ENCODE measurements at places on chromosomes 4 and X.

GRCh38 chr4:86896596-86896995, 4.4 kb upstream of the C4orf36 start:
- DNase-seq = no peak

DNA sequence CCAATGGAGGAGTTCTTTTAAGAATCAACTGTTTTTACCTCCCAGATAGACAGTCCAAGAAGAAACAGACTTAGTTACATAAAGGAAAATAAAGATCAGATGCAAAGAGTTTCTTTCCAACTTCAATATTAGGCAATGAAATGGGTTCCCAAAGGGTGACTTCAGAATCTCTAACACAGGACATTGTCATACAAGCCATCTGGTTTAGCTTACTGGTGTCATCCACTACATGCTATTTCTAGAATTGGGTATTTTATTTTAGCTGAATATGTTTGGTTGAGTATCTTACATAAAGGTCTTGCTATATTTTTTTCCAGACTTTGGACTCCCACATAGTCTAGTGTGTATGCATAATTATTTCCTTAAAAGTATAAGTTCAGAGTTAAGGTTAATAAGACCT, 162.1 kb upstream of the SLC7A11 start:
- DNase-seq = no peak

- DNase-seq = no peak
Observed at GRCh38 chr4:8577046-8577445, 3.1 kb upstream of the GPR78 start.

GRCh38 chrX:38803588-38804431, 2.6 kb downstream of the MID1IP1 start:
- DNase-seq = peak; percentile 59

- no peak for DNase-seq
Observed at GRCh38 chrX:50671661-50672060, 142.3 kb downstream of the SHROOM4 start.

GRCh38 chr4:29805245-29805644, 914.9 kb upstream of the PCDH7 start:
- DNase-seq = no peak

DNA sequence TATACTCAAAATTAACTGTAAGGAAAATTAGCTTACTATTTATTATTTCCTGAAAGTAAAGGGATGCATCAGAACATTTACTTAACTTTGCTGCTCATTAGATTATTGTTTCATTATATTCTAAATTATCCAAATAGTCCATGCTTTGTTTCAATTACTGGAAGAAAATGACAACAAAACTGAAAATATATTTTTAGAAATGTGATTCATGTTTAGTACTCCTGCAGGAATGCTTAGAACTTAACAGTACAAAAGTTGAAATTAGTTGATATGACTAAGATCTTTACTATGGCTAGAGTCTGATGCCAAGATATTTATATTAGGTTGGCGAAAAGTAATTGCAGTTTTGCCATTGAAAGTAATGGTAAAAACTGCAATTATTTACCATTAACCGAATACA, 660.5 kb upstream of the PABPC4L start:
- no peak for DNase-seq

- DNase-seq = peak; percentile 38
Observed at GRCh38 chr4:150722908-150723362, 141.0 kb downstream of the MAB21L2 start.

- no peak for DNase-seq
Observed at GRCh38 chr4:8350352-8350751, 80.8 kb downstream of the HTRA3 start.

DNA sequence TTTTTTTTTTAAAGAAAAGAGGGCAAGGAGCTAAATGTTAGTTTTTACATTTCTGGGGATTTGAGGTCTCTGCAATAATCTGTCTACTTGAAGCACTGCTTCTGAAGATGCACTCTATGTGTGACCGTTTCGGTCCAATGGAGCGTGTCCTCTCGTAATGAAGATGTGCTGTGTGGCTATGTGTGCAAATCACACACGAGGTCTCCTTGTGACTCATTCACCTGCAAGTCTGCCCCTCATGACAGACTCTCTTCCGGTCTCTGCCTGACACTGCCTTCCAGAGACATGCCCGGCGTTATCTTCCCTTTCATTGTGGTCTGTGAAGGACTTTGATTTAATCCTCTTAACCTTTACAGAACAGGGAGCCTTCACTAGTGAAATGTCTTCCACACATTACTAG, 84.3 kb downstream of the TRAM1L1 start:
- DNase-seq = no peak

GRCh38 chr4:161663844-161664243, 500.0 kb downstream of the FSTL5 start:
- DNase-seq = no peak

- no peak for DNase-seq
Observed at GRCh38 chrX:40773188-40773587, 37.8 kb upstream of the MED14 start.

- no peak for DNase-seq
Observed at GRCh38 chr4:105634402-105635080, 73.9 kb downstream of the INTS12 start.

DNA sequence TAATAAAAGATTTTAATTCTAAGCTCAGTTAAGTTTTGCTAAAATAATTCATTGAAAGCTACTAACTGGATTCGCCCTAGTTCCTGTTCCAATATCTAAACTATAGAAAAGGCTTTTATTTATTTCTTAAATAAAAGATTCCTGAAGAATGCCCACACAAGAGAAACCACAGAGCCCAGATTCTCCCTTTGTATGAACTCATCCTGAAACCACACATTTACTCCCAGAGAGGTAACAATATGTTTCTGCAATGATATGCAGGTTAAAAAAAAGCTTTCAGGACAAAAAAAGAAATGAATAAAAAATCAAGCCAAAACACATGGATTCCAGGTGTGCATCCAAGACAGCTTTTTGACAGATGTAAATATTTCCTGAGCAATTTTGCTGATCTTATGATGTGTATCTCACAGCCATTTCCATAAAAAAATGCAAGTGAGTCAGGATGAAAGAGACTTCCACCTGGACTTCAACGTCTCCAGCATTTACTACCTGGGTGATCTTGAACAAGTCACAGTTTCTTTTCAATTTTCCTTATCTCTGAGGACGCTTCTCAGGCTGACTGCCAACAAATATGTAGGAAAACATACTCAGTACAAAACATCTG, 234.4 kb upstream of the FAT1 start:
- no peak for DNase-seq

GRCh38 chr4:183860731-183861130, 44.4 kb upstream of the STOX2 start:
- no peak for DNase-seq

DNA sequence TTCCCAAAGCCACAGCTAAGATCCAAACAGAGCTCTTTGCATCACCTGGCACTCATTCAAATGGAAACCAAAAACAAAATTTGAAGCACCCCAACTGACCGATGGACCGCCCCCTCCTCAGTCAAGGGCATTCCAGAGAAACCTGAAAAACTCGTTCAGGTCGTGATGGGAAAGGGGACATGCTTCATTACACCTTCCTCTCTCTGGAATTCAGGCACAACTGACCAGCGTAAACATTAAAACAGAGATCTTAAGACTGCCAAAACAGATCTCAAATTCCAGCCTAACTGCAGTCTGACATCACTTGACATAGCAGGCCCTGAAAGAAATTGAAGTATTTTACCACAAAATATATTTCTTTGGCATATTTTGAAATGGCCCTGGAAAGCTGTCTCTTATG, 28.5 kb downstream of the PTTG2 start:
- no peak for DNase-seq

- DNase-seq = no peak
Observed at GRCh38 chrX:149494844-149495565, 10.1 kb downstream of the IDS start.

GRCh38 chrX:39469126-39469525, 628.6 kb downstream of the BCOR start:
- no peak for DNase-seq

DNA sequence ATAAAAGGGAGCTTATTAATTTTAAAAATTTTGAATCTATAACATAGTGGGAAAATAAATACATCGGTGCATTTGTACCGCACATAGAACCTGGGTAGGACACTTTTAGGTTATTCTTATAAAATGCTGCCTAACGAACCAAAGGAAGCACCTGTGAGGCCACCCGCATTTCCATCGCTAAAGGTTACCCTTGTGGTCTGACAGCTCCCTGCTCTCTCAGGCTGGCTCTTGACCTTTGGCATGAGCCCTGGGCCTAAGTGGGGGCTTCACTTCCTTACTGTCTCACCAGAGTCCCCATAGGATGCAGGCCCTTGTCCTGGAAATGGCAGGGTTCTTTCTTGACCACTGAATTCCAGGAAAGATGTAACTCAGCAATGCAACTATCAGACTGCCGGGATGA, 46.0 kb downstream of the HADH start:
- DNase-seq = no peak

GRCh38 chr4:95224402-95224801, 324.4 kb downstream of the UNC5C start:
- DNase-seq = no peak

GRCh38 chr4:114163051-114163450, 183.6 kb upstream of the ARSJ start:
- no peak for DNase-seq

DNA sequence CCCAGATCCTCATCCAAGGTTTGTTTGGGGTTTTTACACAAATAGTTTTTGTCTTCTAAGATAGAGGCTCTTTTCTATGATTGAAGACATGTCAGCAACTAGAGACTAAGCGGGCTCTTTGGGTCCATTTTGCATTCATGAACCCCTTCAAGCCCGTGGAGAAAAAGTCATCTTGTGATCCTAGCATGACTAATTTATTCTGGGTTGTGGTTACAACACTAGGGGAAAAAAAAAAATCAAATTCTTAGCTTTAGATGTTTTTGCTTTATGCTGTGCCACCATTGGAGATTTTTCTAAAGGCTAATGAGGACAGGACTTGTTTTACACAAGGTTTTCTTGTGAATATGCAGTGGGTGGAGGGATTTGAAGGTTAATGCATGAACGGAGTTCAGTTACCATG, 440.0 kb downstream of the PCDH7 start:
- DNase-seq = no peak

DNA sequence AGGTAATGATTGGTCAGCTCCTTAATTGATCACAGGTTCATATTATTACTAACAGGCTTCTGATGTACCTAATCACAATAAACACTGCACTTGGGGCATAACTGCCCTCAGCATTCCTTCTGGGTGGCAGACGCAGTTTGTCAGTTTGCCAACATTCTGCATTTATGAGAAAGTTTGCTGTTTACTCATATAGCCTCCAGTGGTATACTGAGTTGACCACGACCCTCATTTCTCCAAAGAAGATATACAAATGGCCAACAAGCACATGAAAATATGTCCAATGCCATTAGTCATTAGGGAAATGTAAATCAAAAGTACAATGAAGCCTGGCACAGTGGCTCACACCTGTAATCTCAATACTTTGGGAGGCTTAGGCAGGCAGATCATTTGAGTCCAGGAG, 26.3 kb downstream of the EFHC2 start:
- no peak for DNase-seq

- no peak for DNase-seq
Observed at GRCh38 chrX:153517423-153517822, at the start of gene ATP2B3. Gene ATP2B3 (plus strand): TSS chrX:153517642. CDS start chrX:153536248, 18,606 bp downstream.

- DNase-seq = no peak
Observed at GRCh38 chrX:136210243-136210642, 41.0 kb downstream of the MAP7D3 start.

GRCh38 chrX:53223068-53223693, 1.8 kb downstream of the KDM5C start:
- no peak for DNase-seq

DNA sequence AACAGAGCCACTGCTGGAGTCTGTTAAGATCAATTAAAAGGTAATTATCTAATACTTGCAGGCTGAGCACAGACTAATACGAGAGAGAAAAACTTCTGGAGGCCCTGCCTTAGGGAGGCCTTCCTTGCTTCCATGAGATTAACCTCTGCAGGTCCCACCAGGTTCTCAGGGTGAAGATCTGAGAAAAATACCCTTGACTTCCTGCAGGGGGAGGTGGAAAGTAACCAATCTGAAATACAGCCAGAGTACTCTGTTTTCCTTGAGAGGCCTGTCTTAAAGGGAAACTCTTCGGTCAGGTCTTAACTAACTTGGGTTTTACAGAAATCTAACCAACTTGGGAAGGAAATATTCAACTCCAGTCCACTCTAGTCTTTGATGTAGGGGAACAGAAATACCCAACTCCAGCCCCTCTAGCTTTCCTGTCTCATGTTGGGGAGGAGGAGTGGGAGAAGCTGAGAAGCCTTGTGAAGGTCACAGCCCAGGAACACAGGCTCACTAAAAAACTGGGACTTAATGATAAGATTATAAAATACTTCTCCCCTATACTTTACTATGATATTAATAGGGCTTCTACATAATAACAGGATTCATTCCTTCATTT, 77.1 kb downstream of the TBCK start:
- DNase-seq = peak; percentile 28

DNA sequence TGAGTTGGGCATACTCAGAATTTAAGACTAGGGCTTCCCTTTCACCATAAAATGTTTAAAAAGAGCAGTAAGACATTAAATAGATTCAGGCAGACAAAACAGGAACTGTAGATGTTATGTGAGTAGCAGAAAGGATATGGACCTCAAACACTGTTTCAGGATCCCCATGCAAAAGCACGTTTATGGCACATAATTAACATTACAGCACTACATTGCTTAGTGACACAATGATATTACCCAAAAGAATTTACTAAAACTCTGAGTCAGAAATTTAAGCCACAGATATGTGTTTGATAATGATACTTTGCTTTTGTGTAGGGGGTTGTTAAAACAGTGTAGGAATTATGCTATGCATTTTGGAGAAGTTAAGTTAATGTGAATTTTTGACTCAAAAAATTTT, 266.3 kb downstream of the PDGFC start:
- no peak for DNase-seq

DNA sequence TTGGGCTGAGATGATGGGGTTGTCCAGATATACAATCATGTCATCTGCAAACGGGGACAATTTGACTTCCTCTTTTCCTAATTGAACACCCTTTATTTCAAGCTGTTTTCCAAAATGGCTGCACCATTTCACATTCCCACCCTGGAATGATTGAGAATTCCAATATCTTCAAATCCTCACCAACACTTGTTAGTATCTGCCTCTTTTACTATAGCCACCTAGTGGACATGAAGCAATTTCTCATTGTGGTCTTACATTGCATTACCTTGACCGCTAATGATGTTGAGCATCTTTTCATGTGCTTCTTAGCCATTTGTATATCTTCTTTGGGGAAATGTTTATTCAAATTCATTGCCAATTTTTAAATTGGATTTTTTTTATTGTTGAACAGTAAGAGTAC, 364.8 kb downstream of the SMARCA1 start:
- DNase-seq = no peak

GRCh38 chr4:68271851-68272357, 26.4 kb upstream of the TMPRSS11B start:
- peak; percentile 33 for DNase-seq

GRCh38 chrX:120517936-120518335, 42.8 kb downstream of the CUL4B start:
- DNase-seq = no peak

Data from NCI-H1436 (cell line).